ENCODE measurements at places on chromosomes 1 and 21.

DNA sequence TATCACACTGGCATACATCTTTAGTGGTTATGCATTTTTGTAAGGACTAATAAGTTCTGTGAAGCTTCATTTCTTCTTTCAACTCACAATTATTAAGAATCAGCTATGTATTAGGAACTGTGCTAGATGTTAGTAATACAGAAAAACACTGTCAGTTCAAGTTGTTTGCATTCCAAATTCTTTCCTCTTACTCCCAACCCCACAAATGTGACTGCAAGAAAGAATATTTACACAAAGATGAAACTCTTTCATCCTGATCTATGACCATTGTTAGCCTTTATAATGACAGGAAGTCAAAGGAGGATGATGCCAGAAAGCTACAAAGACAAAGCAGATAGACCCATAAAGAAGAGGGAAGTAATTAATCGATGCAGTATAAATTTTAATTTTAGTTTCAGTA lies 21.0 kb upstream of the GADD45A start:
- no peak for DNase-seq

DNA sequence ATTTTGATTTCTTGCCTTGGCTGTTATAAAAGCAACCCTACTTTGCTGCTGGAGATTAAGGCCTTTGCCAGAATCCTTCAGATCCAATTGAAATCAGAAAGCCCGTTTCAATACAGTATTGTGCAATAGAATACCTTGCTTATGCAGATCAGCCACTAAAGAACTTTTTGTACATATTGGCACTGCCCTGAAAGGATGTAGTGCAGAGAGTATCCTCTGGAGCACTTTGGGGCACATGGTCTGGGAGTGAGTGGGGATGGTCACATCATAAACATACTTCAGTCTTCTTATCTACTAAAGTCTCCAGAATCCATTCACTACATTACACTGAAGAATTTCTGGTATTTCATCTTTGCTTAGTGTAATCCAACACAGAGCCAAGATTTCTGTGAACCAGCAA lies 189.0 kb downstream of the CENPF start:
- DNase-seq = peak; percentile 10

GRCh38 chr21:31870472-31871193 lies 2.2 kb upstream of the HUNK start:
- no peak for DNase-seq

- no peak for DNase-seq
Observed at GRCh38 chr21:16644685-16645084, 868.2 kb upstream of the CXADR start.

DNA sequence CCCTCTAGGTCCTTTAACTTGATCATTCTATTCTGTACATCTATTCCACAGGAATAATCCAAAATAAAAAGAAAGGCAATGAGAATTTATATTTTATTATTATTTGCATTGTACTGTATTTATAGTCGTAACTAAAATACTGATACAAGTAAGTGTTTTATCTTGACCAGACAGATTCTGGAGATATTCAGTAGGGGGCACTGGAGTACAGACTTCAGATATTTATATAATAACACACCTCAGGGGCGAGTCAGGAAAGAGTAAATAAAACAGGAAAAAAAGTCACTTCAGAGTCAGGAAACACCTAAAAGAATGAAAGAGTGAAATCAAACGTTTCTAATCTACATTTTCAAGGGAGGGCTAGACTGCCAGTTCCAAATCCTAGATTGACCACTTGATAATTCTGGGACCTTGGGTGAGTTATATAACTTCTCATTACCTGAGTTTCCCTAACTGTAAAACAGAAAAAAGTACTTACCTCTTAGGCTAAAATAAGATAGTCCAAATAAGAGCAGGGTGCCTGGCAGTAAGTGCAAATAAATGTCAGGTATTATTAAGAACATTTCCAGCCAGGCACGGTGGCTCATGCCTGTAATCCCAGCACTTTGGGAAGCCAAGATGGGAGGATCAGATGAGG lies 31.1 kb upstream of the MTF1 start:
- peak; percentile 42 for DNase-seq
